ENCODE measurements at places on chromosomes 3 and 15.

GRCh38 chr3:131329774-131330173 is 51.8 kb upstream of the NUDT16 start:
- no peak for DNase-seq

DNA sequence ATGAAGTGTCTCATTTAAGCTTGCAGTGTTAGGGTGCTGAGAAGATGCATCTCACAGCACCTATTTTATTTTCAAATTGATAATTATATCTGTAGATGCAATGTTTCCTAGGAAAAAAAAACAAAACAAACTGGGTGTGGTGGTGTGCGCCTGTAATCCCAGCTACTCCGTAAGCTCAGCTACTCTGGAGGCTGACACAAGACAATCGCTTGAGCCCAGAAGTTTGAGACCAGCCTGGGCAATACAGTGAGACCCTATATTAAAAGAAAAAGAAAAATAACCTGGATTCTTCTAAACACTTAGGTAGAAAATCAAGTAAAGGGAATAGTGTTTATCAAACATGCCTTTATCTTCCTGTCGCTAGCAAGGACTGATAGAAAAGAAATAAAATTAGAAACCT is 1.9 kb downstream of the MINDY2 start:
- DNase-seq = no peak

DNA sequence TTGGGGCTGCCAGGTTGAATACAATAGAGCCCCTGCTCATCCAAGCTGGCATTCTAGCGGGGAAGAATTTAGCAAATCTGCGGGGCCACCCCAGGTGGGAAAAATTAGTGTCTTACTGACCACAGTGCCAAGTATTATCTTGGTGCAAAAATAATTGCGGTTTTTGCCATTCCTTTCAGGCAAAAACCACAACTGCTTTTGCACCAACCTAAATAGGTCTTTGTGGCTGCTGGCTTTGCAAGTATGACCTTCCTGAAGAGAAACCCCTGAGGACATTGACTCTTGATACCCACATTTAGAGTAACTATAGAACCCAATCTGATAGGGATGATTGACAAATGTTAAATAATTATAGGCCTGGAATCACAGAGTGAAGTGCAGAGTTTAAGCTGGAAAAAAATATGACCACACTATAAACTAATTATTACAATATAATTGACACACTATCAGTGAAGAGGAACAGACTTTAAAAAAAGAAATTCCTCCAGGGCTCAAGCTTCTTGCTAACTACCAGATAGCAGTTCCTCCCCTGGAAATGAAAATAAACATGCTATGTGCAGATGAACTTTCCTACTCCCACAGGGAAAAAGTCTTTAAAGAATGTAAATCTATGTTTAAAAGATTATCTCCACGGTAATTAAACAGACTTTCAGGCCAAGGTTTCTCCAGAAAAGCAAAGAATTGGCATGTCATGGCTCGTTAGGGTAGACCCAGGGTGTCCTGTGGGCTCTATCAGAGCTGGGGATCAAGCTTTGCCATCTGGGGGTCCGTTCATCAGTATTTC is 34.4 kb downstream of the CA12 start:
- DNase-seq = no peak

DNA sequence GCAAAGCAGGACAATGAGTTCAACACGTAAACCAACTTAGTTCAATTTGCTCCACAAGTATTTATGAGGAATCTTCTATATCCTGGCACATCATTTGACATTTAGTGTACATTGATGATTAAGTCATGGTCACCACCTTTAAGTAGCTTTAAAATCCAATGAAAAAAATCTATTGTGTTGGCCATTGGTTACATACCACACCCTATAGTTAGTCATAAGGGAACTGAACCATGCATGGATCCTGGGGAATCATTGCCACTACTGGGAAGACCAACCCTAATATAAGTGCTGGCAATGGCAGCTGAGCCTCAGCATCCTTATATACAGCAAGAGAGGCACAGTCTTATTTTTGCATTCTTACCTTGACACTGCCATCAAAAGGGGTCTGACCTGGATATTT is 502.5 kb downstream of the MECOM start:
- no peak for DNase-seq

DNA sequence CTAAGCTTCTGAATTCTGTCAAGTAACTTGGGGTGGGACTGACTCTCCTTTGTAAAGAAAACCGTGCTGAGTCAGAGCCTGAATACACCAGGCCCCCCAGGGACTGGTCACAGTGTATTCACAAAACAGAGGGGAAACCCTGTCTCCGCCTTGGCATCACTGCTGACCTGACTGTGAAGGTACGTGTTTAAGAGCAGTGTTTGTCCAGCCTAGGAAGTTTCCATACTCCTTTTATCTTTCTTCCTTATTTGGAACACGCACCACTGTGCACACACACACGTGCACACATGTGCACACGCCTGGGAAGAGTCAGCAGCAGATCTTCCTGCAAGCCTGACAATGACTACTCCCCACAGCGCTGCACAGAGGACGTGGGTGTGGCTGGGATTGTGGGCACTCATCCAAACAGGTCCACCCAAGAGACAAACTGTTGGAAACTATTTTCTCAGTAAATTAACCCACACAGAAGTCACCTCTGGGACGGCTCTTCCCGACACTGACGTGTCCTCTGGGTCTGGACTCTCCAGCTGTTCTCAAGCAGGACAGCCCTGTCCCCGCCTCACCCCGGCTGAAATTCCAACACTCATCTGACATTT is 87.7 kb downstream of the ATP10A start:
- DNase-seq = no peak

GRCh38 chr15:63945007-63945788 is 101.1 kb downstream of the DAPK2 start:
- peak; percentile 59 for DNase-seq

DNA sequence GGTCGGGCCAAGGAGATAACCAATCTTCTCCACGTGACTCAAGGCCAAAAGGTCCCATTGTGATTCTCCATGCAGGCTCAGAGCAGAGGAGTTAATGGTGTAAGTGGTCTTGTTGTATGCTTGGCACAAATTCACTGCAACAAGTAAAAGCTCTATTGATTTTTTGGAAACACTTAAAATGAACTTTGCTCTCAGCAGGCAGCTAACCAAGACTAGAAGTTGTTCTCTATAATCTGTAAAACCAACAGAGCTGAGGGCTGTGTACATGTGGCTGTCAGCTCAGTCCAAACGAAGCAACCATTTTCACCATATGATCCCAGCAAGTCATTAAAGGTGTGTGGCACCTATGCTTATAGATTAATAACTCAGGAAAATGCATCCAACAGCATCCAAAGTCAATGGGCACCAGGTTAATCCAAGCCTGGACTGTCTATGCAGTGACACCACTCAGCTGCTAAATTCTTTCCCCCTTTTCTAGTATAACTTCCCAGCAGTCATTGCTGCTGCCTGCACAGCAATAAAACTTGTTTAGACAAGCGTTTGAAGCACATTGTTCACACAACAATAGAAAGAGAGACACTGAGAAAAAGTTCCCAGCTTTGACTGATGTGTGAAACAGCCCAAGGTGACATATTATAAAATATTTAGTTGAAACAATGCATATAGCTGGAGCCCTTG is 603.8 kb upstream of the ADAMTS9 start:
- DNase-seq = no peak

DNA sequence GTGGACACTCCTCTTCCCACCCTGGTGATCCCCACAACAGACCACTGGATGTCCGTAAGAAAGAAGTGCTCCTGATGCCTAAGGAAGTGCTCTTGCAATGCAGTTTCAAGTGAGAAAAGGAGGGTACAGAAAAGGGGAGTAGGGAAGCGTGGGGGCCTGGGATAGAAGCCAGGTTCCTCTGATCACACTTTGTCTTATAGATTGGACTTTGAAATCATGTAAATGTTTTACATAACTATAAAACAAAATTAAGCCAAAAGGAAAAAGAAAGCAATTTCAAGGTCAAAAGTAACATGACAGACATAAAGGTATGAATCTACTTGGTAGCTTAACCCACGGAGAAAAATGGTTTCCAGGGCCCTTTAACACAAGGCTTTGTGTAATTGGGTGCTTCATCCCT is 107.3 kb upstream of the TRPM1 start:
- no peak for DNase-seq

DNA sequence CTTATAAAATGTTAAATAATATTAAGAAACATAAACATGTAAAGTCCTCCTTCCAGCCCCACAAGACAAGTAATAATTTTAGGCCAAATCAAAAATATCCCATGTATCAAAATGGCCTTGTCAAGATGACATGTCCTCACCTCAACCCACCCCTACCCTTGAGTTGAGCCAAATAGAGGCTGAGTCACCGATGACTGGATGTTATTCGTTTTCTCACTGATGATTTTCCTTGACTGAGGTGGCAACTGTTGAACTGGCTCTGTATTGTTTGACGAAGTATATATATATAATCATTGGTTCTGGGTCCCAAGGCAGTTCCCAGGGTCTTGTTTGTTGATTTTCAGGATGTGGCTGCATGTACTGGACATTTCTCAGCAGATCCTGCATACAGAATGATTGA is 75.3 kb downstream of the TMEM108 start:
- no peak for DNase-seq

- no peak for DNase-seq
Observed at GRCh38 chr15:82110144-82110543, 64.3 kb upstream of the MEX3B start.

DNA sequence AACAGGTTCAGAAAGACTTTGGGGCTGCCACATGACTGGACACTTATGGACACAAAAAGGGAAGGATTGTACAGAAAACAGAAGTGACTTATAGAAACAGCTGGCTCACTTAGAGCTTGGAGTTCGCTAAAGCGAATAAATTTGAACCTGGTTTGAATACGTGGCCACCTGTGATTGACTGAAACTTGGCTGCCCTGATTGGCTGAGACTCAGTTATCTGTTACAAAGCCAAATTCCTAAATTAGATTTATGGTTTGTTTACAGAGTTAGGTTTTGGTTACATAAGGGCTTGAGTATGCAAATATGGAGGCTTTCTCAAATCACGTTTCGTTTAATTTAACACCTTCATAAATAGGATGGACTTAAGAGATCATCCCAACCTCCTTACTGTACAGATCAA is 270.2 kb downstream of the THSD4 start:
- DNase-seq = no peak

DNA sequence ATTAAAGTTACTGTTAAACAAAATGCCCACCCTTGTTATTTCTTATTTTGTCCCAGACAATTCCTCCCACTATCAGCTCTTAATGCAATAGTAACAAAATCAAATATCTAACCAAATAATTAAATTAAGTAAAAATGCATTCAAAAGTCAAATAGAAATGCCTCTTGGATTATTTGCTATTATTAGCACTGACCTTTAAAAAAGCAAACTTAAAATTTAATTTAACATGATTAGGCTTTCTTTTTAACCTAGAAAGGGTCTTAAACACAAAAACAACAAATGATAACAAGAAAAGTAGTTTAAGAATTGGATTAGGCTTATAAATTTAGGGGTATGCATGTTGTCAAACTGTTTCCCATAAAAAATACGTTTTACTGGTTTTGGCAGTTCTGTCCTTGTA is 159.8 kb downstream of the CBLB start:
- no peak for DNase-seq

GRCh38 chr3:33077976-33078375 is 19.0 kb downstream of the GLB1 start:
- DNase-seq = no peak

- no peak for DNase-seq
Observed at GRCh38 chr15:35427091-35427490, 118.9 kb downstream of the DPH6 start.

DNA sequence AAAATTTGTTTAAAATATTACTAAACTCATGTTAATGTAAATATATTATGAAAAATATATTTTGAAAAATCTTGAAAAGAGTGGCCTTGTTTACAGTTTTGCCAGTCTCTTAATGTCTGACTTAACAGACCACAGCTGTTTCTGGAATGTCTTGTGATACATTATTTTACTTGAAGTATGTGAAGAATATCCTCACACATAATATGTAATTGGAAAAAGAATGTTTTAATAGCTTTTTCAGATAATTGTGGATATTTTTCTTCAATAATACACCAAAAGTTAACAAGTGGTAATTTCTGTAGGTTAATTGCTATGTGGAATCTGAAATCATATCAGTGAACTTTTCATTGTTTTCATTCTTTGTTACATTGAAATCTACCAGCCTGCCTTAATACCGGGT is 101.3 kb downstream of the UBE2E2 start:
- DNase-seq = no peak

DNA sequence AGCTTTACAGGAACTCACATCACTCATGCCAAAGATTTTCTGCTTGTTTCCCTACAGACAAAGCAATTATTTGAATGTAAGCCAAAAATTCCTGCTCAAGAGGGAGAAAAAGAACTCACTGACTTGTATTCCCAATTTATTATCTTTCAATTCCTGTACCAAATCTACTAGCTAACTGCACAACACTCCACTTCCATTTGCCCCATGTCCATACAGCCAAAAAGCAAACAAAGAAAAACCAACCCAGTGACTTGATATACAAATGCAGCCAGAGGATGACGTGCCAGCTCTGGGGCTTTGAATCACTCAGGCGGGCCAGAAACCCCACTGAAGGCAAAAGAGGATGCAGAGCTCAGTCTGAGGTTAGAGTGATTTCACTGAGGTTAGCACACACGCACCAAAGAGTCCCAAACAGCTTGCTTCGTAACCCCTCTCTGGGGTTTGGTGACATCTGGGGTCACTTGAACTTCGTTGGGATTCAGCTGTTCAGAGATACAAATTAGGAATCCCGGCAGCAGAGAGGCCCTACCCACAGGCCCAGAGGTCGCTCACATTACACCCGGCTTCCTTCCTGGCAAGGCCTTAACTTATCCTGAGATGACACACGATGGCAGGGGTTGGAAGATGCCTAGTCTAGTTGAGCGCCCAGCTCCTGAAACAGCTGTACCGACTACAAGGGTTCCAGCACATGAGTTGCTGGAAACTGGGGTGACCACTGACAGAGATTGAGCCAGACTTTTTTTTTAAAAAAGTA is 1.6 kb downstream of the RFTN1 start:
- peak; percentile 76 for DNase-seq

DNA sequence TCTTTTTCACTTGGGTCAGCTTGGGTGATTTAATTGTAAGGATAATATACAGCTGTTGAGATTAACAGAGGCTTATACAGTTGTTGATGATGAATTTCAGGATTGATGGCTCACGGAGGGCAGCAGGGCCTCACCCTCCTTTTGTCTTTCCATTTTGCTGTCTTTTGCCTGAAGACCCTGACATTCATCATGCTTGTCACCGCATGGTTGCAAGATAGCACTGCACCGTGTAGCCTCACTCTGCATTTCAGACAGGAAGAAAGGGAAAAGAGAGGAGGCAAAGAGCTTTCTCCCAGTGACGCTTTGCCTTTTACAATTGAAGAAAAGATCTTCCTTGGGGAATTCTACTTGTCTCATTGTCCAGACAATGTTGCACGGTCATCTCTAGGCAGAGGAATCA is 115.1 kb downstream of the TPRG1 start:
- no peak for DNase-seq

- no peak for DNase-seq
Observed at GRCh38 chr15:72130272-72130671, 12.1 kb downstream of the SENP8 start.

DNA sequence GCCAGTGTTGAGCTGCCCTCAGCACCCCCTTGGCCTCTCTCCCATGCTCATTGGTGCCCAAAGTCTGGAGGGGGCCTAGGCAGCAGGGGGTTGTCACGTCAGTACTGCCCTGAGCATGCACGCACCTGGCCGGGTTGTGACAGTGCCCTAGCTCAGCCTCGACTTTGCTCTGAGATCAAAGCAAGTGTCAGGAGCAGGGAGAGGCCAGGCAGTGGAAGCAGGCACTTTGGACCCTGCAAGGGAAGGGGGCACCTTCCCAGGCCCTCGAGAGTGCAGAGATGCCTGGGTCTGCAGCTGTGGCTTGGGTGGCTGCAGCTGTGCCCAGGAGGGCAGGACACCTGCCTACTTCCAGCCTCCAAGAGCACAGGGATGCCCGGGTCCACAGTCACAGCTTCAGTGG is 561.3 kb downstream of the NLGN1 start:
- DNase-seq = no peak

GRCh38 chr15:101324524-101325177 is 29.6 kb upstream of the SNRPA1 start:
- no peak for DNase-seq
